ENCODE measurements at places on chromosomes 12 and 14. TPM values are rescaled to one million over a fixed set of nuclear protein-coding genes. Genes with fewer than 3 reads are reported as not detected.

DNA sequence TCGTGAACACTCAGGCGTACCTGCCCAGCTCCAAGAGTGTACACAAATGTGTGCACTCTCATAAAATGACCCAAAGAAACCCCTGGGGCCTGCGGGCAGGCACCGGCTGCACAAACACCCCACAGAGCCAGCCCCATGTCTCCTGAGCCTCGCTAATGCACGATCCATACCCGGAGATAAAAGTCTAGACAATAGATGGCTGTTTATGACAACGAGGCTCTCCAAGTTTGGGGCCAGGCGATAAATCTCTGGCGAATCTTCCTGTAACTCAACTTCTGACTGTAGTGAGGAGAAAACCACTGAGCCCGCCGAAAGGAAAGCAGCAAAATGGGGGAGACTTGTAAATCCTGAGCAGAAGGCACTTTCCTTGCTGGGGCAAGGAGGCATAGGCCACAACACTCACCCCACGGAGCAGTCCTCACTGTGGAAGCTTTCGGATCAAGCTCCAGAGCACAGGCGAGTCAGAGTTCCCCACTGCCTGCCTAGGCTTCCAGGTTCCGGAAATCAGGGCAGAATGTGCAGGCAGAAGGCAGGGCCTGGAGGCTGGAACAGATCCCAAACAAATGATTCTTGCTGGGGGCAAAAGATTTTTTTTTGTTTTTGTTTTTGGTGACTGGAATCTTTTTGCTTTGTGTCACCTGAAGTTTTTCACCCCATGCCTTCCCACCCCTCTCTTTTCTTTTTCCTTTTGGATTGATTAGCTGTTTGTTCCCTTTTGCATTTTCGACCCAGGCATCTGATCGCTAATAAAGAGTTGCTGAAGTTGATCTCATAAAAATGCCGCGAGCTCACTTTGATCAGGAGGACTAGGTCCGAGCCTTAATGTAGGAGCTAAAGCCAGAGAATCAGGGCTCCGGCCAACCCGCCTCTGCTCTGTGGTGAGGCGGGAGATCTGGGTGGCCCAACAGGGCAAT, 4.5 kb upstream of the HOXC11 start:
- DNase-seq = no peak

- no peak for DNase-seq
These were observed 94.0 kb downstream of the TSPAN9 start for GRCh38 chr12:3171195-3171591.

DNA sequence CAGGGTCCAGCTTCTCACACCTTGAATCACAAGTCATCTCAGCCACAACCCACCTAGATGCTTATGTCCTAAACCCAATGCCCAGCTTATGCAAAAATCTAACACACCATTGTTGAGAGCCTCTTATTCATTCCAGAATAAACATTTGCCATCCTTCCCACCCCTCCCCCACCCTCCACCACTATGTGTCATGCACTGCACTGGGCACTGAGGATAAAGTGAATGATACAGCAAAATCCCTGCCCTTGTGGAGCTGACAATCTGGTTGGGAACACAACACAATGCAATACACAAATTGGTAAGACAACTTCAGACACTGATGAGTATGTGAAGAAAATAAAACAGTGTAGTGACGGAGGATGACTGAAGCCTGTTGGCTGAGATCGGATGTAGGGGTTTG, 1.4 kb upstream of the GLTP start:
- no peak for DNase-seq

DNA sequence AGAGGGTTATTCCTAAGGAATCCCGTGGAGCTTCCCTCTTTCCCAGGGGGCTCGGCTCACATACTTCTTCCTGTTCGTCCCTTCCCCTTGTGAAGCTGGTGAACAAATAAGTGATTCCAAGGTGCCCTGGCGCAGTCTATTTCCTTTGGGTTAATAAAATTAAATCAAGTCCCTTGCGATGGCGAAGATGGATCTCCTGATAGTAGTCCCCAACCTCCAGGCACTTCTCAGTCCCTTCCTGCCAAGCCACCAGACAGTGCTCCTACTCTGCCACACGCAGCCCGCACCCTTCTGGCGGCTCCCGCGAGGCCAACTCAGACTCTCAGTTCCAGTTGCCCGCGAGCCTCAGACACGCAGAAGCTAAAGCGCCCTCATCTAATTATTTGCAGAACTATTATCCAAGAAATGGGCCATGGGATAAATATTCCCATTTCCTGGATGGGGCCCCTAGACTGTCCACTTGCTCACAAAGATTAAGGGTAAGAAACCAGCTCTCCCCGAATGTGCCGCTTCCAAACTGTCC, 2.4 kb upstream of the SIX6 start:
- no peak for DNase-seq

The CLEC4C gene
- not detected for total RNA-seq

The OR6C68 gene
- not detected for total RNA-seq
